Activated CD4-positive, alpha-beta T cell treated with anti-CD3 and anti-CD28 coated beads for 24 hours (primary cell): ENCODE measurements at places on chromosomes 16 and 17.

GRCh38 chr17:74840989-74841666 is 18.6 kb downstream of the GRIN2C start:
- DNase-seq, result no peak

DNA sequence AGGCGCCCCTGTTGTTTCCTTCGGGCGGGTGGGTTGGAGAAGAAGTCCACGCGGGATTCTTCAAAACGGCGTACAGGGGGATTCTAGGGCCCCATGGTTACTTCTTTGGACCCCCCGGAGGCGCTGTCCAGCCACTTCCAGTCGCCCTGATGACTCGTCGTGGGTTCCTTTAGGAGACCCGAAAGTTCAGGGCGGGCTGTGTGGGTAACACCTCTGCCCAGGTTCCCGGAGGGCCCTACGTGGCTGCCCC is 716 bp upstream of the HIC1 start:
- DNase-seq, result no peak

GRCh38 chr17:50953518-50953830 is 87.3 kb upstream of the TOB1 start:
- no peak for DNase-seq

GRCh38 chr17:29624586-29624985 is 1.9 kb upstream of the CORO6 start:
- DNase-seq, result no peak

DNA sequence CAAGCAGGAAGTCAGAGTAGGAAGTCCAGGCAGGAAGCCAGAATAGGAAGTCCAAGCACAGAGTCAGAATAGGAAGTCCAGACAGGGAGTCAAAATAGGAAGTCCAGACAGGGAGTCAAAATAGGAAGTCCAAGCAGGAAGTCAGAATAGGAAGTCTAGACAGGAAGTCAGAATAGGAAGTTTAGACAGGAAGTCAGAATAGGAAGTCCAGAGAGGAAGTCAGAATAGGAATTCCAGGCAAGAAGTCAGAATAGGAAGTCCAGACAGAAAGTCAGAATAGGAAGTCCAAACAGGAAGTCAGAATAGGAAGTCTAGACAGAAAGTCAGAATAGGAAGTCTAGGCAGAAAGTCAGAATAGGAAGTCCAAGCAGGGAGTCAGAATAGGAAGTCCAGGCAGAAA is 105.3 kb upstream of the C16orf82 start:
- DNase-seq, result no peak

GRCh38 chr17:76160896-76161528 is 20.0 kb upstream of the FOXJ1 start:
- DNase-seq, result no peak

- DNase-seq, result no peak
Measured at GRCh38 chr17:61469474-61469873, 17.3 kb downstream of the TBX4 start.

- no peak for DNase-seq
Measured at GRCh38 chr16:78134944-78135619, 35.6 kb downstream of the WWOX start.

DNA sequence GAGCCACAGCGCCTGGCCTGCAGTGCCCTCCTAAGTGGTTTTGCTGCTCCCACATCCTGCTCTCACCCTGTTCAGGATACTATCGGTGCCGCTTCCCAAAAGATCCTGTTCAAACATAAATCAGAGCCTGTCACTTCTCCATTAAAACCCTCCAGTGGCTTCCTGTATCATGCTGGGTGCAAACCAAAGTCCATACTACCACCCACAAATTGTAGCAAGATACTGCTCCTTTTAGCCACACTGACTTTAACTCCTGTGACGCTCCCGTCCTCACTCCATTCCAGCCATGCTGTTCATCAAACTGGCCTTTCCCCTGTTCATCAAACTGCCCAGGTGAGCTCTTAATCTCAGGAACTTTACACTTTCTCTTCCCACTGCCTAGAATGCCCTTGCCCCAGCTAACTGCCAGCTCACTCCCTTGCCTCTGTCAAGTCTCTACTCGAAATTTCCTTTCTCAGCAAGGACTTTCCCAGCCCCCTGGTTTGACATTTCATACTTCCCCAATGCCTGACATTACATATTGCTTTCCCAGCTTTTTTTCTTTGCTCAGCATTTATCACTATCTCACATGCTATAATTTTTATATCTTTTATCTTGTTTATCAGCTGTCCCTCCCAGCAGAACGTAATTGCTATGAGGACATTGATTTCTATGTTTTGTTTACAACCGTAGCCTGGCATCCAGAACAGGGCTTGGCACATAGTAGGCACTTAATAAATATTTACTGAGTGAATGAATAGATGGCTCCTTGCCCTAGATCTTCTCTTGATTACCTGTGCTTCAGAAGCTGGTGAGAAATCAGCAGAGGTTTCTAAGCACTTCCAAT is 44.3 kb upstream of the SMURF2 start:
- no peak for DNase-seq

DNA sequence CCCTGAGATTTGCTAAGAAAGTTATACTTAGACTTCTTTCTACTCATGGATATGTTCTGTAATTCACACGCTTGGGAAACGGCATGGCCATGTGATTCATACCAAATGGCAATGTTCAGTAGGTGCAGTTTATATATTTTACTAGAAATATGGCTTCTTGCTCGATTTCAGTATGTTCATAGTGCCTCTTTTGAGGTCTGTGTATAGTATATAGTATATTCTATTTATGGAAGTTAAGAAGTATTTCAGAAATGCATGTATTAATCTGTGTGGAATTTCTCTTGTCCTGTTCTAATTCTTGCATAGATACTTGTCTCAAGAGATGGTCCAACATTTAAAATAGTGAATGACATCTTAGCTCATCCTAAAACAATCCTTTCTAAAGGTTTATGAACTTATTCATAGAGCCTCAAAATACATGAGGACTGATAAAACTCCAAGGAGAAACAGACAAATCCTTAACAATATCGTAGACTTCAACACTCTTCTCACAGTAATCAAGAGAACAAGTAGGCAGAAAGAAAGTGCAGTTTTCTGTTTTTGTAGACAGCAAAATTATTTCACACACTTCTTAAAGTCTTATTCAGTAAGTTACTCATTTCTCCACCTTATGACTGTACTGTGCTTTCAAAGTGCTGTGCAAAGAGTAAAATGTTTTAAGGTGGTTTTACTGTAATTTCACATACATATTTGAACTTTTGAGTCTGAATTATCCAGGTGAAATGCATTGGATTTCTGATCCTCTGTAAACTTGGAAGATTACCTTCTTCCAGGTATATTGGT is 11.1 kb downstream of the BPTF start:
- DNase-seq, result no peak

GRCh38 chr16:84175350-84176081 is 11.3 kb downstream of the TAF1C start:
- peak; percentile 65 for DNase-seq
